Progenitor cell of endocrine pancreas (in vitro differentiated cells): ENCODE measurements at places on chromosomes 16 and 17.

DNA sequence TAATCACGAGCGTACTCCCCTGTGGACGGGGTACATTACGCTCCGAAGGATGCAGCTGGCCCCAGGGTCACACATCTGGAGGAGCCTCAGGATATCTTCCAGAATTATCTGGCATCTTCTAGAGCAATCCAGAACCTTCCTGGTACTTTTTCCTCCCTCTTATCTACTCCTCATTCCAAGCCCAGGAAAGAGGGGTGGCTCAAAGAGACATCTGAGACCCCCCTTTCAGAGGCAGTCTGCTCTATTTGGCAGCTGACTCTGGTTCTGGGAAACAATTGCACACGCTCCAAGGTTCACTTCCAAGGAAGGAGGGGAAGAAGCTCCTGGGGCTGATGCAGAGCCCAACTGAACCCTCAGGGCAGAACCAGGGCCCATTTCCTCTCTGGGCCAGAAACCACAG, 14.9 kb downstream of the RBFOX3 start:
- no peak for DNase-seq

DNA sequence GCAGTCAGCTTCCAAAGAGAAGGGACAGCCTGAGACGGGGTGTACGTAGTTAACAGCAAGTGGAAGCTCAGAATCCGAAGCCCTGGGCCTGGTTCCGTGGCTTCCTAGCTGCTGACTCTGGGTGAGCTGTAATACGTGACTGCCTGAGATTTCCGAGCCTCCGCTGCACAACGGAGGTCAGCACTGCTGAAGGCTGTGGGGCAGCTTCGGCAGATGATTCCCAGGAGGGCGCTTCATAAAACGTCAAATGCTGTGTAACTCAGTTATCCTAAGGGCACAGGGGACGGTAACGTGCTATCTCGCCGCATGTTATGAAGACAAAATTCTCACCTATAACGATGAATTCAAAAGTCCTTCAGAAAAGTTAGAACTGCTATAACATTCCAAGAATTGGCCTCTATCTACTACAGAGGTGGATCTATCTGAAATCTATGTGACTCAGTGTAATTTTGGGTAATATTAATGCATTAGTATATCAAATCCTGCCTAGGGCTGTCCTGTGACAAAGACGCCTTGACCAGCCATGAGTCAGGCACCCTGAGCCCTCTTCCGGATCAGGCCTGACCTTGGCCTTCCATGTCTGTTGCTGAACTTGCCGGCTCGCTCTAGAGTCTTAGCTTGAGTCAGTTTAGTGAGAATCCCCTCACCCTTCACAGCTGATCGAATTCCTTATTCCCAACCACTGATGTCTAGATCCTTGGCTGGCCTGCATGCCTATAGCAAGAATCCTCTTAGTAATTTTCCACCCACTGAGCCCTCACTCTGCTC, 43.5 kb downstream of the MARF1 start:
- DNase-seq = no peak

DNA sequence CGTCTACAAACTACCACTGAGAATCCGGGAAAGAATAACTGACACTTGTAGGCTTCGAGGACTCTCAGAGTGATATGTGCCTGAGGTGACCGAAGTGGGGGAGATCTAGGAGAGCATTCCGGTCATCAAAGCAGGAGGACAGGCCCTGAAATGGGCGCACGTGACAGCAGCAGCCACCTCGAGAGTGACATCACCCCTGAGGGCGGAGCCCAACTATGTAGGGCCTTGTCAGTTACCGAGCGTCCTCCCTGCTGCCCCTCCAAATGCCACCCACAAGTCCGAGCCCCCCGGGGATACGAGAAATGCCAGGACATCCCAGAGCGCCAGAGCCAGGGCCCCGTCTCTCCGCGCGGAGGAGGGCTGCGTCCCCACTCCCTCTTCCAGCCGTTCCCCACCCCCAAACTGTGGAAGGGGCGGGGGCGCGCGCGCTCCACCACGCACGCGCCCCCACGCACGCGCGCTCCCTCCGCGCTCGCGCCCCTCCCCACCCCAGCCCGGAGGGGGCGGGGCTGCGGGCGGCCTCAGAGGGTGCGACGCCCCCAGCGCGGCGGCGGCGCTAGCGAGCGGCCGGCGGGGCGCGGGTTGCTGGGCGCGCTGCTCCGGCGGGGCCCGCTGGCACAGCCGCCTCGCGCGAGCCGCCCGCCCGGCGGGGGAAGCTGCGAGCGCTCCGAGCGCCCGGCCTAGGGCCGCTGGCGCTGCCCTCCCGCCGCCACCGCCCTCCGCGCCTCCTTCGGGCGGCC, at the start of gene TANC2:
Gene TANC2, plus strand, starts transcription at position 550 of the 740 bp plus-strand sequence. CDS start 43,325 bp downstream, outside the sequence.
- peak; percentile 60 for DNase-seq

- no peak for DNase-seq
These were observed 2.3 kb downstream of the SLFN5 start for GRCh38 chr17:35245196-35245486.

DNA sequence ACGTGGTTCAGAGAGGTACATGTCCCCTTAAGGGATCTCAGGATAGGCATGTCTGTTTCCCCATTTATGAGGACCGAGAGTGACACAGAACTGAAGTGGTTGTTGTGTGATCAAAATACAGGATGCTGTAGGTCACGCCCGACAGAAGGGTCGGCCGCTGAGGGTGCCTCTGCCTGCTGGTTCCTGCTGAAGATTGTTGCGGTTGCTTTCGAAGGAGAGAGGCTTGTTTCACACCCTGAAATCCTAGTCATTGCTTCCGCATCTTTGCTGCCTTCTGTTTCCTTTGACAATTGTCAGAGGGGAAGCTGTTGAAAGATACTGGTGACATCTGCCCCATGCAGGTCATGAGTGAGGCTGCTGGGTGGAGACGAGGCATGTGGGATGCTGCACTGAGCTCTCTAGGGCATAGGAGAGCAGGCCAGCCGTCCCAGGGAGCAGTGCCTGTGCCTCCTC, 3.8 kb upstream of the NAT9 start:
- no peak for DNase-seq

- DNase-seq = no peak
These were observed 1.6 kb downstream of the RAB11FIP4 start for GRCh38 chr17:31392856-31393748.
